ENCODE measurements at places on chromosomes 1 and 21.

DNA sequence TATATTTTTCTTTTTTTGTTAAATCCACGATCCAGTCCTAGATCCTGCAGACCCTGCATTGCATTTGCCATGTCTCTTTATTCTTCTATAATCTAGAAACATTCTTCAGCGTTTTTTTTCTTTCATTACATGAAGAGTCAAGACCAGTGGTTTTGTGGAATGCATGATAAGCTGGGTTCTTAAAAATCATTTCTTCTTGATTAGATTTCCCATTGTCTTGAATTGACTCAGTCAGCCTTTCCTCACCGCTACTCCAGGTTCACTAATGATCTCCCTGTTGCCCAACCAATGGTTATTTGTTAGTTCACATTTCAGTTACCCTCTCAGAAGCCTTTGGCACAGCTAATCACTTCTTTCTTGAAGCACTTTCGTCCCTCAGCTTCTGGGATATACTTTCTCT is 25.2 kb downstream of the CHD1L start:
- no peak for DNase-seq

GRCh38 chr1:56249234-56249633 is 330.1 kb downstream of the PLPP3 start:
- DNase-seq = no peak

DNA sequence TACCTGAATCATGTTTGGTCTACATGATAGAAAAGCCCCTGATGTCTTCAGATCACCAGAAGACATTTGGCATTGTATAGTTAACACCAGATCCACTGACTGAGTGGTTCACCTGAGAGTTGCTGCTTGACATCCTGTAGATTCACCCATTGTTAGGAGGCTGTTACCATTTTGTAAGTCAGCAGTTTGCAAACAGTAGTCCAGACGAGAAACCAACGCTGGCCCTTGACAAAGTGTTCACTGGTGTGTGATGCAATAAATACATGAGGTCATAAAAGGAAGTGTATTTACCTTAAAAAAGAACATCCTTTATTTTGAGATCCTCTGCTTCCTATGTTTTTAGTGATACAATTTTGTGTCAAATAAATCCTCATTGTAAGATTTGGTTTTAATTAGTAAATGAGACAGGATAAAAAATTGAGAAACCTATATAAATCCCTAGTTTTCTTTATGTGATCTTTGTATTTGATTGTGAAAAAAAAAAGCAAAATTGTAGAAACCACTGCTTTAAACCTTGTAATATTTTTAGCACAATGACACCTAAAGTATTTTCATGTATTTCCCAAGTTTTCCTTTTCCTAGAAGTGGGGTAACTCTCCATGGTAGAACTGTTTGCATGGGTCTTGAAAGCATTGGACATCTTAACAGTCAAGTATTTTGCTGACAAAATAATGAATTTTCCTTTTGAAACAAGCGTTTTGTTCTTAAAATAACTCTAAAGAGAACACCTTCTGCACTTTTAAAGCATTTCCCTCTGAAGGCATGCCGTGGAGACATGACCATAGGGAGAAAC is 204.3 kb downstream of the FGGY start:
- peak; percentile 27 for DNase-seq

DNA sequence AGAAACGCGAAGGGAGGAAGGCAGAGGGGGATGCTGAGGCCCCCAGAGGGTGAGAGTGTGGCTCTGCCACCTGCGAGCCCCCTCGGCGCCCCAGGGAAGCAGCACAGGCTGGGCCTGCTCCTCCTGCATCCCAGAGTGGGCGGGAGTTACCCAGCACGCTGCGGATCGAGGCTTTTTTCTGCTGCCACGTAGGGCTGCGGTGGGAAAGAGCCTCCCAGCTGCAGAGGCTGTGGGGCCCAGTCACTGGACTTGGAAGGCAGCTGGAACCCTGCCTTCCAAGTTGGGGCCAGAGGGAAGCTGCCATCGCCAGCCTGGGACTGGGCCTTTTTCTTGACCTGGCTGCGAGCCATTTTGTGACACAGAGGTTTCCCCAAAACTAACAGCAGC is 2.3 kb upstream of the GRIK3 start:
- peak; percentile 43 for DNase-seq

GRCh38 chr1:31707711-31708110 is 3.9 kb upstream of the COL16A1 start:
- DNase-seq = no peak

DNA sequence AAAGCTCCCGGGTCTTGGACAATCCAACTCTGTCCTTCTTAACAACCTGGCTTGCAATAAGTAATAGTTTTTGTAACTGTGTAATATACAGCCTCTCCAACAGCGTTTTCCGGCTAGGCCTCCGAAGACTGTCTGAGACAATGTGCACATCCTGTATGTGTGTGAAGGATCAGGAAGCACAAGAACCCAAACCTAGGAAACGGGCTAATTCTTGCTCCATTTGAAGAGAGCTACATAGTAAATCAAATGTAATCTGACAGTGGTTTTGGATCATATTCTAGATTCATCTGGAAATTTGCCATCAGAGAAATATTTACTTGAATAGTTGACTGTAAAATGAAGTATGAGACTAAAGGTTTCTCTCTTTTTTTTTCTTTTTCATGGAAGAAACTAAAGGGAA is 1.2 kb downstream of the GPR52 start:
- DNase-seq = no peak

DNA sequence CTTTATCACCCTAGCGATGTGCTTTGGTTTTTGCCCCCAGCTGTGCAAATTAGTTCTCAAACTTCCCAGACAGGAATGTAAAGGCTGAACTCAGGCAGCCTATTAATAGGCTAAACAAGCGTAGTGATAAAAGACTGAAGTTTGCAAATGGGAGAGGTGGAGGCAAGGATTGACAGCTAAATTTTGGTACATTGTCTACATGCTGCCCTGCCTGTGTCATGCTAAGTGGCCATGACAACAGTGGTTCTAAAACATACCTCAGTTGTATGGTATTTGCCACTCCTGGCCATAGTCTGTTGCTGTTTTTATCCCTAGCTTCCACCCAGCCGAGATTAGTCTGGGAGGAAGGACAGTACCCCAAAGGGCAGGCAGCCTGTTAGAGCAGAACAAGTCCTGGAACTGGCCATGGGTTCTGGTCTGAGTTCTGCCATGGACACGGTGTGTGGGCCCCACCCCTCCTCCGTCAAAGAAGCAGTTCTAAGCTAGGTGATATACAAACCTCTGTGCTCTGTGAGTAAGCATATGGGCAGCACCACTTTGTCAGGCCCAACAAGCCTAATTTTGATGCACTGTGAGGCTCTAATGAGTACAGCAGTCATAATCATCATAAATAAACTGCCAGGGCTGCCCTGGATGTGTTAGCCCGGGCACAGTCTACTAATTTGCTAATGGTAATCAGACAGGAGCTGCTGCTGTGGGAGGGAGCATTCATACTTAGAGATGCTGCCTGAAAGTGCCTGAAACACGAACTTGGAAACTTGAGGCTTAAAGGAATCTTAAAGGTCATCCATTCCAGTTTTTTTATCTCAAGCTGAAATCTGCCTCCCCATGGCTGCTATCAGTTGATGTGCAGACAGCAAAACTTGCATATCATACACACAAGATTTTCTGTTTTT is 177.1 kb downstream of the HHAT start:
- DNase-seq = no peak

- DNase-seq = no peak
These were observed 61.4 kb downstream of the SLC16A1 start for GRCh38 chr1:112894561-112895011.

- no peak for DNase-seq
These were observed 893.5 kb downstream of the LTN1 start for GRCh38 chr21:28099001-28099705.

Measured in NCI-H774 (cell line).